Activated CD8-positive, alpha-beta memory T cell treated with anti-CD3 and anti-CD28 coated beads, Interleukin-2, amount 50 U/mL, for 48 hours (primary cell): ENCODE measurements at places on chromosomes 16 and 17.
A peak's percentile ranks its signal among the peaks of the same experiment; 100 is the strongest.

DNA sequence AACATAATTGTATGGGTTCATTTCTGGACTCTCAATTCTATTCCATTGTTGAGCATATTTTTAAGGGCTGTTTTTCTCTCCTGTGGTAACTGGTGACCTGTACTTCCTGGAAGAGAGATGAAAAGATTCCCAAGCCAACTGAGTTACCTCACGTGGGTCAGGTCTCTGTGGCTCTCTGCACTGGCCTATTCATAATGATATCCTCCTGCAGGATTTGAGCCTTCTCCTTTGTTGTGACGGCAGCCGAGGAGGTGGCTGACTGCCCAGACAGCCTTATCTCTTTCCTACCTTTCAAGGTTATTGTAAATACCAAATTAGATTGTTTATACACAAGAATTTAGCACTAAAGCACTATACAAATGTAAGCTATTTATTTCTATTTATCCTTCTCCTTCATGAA lies 2.7 kb upstream of the ACE start:
- DNase-seq, result no peak

GRCh38 chr16:89122322-89122851 lies 28.7 kb downstream of the ACSF3 start:
- DNase-seq, result no peak

DNA sequence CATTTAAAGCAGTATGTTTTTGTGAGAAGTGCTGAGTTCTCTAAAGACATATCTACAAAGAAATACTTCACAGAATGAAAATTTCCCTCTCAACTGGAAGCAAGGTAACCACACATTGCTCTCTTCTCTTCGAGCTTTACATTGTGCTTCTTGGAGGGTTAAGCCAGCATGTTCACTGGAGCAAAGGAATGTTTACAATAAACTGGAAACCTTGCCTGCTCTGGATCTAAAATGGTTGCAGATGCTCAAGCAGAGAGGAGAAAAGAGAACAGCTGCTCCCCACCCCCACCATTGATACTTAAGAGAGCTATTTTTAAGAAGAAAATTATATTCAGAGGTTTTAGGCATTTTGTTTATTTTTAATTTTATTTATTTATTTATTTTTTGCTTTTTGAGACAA lies 213.1 kb downstream of the CEP112 start:
- DNase-seq, result no peak

DNA sequence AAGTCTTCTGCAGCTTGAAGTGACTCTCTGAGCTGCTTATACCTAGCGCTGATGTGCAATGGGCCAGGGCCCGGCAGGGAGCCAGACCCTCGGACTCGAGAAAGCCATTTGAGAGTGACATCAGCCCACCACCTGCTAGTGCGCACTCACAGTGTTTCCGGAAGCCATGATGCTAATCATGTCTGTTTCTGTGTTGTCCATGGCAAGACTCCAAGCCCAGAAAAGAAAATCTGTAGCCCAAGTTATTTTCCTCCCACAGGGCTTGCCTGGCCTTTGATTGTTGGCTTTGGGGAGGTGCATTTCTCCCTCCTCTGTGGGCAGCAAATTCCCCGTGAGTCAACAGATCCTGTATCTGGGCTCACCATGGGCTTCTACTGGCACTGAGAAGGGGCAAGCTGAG lies 1.8 kb upstream of the CDRT4 start:
- no peak for DNase-seq

DNA sequence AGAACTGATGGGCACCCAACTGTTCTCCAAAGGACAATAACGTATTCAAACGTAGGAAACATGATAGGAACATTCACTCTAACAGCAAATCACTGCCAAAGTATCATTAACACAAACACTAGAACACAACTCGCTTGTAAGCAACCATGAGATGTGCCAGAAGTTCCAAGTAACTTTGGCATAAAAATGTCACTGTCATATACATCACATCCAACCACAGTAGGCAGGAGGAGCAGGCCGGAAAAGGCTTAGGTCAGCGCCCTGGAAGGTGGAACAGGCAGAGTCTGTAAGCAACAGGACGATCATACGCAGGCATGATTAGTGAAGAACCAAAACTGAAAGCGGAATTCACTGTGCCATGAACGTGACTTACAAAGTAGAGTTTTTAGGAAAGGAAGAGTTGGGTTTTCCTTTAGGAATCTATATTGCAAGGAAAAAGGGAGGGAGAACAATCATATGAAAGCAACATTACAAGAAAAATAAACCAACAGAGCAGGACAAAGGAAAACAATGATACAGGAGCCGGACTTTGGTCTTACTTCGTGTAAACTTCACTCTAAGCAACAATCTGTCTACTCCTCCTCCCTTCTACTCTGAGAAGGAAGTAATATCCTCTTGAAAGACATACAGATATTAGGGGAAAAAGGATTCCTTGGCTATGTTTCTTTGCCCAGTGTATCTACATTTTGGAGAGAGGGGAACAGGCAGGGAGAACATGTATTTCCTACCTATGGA lies 52.3 kb downstream of the YWHAE start:
- no peak for DNase-seq

DNA sequence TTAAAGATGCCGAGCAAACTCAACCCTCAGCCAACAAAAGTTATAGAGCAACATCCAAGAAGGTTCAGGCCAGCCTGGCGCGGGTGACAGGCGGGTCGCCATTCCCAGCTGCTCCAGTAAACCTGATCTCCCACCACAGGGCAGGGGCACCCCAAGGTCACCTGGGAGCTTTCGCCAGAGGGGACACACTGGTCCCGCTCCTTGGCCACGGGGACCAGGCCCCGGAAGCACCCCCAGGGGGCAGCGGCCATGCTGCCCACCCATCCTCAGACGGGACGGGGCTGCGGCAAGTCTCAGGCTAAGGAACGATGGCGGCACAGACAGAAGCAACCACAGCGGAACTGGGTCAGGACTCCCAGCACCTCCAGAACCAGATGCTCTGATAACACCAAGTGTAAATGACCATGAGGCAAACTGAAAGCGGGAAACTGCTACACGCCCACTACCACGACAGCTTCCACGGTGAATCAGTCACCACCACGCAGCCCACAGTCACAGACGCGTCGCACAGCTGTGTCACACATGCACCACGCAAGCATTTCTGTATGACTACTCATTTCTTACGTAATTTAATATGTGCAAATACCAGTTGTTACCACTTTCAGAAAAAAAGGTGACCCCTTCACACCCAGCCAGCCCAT lies 14.1 kb upstream of the CCDC154 start:
- DNase-seq, result peak; percentile 67

GRCh38 chr16:86101897-86102157 lies 202.9 kb downstream of the IRF8 start:
- no peak for DNase-seq

- no peak for DNase-seq
These were observed 249.4 kb downstream of the PRKCA start for GRCh38 chr17:66551839-66552238.

DNA sequence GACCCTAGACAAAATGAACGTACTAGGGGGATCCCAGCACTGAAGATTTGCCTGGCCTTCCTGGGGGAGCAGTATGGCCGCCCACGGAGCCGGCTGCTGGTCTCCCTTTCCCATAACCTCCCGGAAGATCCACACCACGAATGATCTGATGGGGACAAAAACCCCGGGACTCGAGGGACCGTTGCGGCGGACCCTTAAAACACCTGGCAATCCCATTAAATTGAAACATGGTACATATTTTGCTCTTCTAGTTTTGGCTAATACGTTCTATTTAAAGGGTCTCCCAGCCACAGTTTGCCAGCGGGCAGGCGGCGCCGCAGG lies 45.2 kb upstream of the LCMT1 start:
- DNase-seq, result no peak

GRCh38 chr16:67926181-67926750 lies 5.4 kb downstream of the CTRL start:
- DNase-seq, result peak; percentile 53
